ENCODE measurements at places on chromosomes 5 and 9.

DNA sequence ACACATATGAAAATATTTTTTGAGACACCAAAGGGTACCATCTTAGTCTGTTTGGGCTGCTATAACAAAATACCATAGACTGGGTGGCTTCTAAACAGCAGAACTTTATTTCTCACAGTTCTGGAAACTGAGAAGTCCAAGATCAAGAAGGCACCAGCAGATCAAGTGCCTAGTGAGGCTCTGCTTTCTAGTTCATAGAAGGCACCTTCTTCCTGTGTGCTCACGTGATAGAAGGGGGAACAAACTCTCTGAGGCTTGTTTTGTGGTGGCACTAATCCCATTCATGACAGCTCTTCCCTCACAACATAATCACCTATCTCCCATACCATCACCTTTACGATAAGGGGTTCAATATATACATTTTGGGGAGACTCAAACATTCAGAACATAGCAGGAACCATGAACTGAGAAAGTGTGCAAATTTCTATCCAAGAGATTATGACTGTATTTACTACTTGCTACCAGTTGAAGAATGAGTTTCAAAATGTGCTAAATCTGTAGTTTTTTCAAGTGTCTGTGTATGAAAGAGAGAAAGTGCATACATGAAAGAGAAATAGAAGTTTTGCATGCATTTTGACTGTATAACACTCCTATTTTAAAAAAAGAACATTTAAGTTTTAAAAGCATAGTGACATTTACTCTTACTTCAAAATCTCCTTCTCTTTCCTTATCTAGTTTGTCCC lies 207.3 kb downstream of the PARP8 start:
- DNase-seq: no peak

- DNase-seq: no peak
These were observed 12.7 kb downstream of the KCTD16 start for GRCh38 chr5:144183254-144183889.

- peak; percentile 82 for DNase-seq
These were observed 1467.1 kb downstream of the FOXD4L5 start for GRCh38 chr9:63817622-63818518.

DNA sequence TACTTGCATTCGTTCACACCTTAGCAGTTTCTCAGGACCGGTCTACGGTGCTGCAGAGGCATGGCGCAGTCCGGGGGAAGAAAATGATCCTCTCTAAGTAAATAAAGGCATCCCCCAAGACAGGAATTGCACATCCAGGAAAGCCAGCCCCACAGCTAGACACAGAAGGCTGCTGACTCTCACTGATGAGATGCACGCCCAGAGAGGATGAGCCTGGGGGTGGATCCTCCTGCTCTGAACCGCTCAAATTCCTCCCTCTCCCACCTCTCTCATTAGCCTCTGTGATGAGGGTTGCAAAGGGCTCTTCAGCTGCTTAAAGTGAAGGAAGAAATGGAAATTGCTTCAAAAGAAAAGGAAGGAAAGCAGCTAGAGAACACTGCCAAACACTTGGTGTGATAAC lies 132.4 kb downstream of the TTLL11 start:
- DNase-seq: no peak

DNA sequence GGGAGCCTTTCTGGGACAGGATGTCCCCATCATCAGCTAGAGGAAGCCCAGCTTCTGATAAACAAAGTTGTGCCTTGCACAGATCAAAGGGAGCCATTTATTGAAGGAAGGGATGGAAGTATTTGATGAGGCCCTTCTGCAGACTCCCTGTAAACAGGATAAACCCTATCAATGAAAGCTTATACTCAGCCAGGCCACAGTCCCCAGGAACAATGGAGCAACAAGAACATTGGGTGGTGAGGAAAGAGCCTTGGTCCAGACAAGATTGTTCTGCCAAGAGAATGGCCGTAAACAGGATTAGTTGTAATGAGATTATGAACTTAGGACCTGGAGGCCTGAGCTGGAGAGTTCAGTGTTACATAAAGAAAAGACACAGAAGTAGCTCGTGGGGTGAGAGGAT lies 40.5 kb upstream of the LIFR start:
- no peak for DNase-seq

- DNase-seq: no peak
These were observed 89.4 kb downstream of the BARX1 start for GRCh38 chr9:93865716-93866115.

DNA sequence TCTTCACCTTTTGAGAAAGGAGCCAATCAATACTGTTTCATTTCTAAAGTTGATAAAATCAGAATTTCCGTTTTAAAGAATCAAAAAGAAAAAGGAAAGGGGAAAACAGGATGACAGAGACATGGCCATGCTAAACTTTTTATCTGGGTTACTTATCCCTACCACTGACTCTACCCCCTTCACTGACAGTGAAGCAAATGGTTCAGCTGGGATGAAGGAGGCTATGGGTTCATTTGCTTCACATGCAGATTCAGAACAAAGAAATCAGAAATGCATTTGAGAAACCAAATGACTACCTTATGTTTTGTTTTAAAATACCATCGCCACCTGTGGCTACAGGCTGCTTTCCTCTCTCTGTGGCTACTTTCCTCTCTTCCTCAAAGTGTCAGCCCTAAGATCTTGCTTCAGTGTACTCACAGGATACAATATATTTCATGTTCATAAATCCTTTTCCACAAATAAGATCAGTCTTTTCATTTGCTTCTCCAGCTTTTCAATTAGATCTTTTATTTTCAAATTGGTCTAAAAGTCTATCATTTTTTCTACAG lies 53.3 kb downstream of the LPAR1 start:
- DNase-seq: no peak

DNA sequence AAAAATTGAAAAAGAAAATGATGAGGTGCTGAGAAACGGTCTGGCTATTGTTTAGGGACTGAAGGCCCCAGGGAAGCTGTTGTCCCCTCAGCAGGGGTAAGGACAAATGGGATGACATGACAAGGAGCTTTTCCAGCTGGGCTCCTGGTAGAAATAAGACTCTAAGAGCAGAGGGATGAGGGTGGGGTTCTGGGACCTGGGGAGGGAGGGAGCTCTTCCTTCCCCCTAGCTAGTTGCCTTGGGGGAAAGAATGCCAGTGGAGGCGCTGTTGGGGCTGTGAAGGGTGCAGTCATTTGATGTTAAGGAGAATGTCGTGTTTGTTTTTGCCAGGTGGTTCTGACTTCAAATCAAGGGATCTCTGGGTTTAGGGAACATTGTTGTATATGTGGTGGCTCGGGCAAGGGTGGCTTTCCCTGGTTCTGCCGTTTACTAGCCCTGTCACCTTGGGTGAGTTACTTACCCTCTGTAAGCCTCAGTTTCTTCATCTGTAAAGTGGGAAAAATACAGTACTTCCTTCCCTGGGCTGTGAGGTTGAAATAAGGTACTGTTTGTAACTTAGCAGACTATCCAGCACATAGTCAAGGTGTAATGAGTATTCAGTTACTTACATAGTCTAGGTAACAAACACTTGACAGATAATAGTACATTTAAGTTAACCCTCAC lies 47.8 kb downstream of the WWC1 start:
- DNase-seq: no peak

GRCh38 chr9:92171822-92172221 lies 56.6 kb upstream of the SPTLC1 start:
- no peak for DNase-seq

All from sigmoid colon (tissue), 7 donors.